IMR-90 (cell line): ENCODE measurements at places on chromosomes 13 and 19. TPM values are rescaled to one million over a fixed set of nuclear protein-coding genes. Genes with fewer than 3 reads are reported as not detected.

DNA sequence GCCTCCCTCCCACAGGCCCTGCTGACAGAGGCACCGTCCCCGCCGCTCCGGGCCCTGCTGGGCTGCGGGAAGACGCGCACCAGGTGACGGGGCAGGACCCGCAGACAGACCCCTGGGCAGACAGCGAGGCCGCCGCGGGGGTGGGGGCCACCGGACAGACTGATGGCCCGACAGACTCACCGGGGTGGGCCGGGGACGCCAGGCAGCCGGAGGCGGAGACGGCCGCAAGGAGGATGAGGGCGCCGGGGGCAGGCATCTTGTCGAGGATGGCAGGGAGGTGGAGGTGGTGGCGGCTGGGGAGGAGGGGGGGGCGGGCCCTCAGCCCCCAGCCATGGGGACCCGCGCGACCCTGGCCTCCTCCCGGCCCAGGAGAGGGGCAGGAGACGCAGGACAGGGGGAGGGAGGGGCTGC is 309 bp downstream of the LMTK3 start:
- no peak for DNase-seq

Gene LILRB4
- not detected in 2 replicates for total RNA-seq

Gene ZNF813
- 3.4 and 6.1 TPM in 2 replicates for total RNA-seq

GRCh38 chr13:78305171-78305570 is 298.2 kb downstream of the POU4F1 start:
- no peak for DNase-seq
